Stimulated activated CD4-positive, alpha-beta T cell treated with anti-CD3 and anti-CD28 coated beads, Interleukin-2, amount 100 ng/mL, for 24 hours (primary cell): ENCODE measurements at places on chromosomes 7 and 10.

GRCh38 chr10:133377025-133377817 is 1.8 kb upstream of the PAOX start:
- DNase-seq = no peak

DNA sequence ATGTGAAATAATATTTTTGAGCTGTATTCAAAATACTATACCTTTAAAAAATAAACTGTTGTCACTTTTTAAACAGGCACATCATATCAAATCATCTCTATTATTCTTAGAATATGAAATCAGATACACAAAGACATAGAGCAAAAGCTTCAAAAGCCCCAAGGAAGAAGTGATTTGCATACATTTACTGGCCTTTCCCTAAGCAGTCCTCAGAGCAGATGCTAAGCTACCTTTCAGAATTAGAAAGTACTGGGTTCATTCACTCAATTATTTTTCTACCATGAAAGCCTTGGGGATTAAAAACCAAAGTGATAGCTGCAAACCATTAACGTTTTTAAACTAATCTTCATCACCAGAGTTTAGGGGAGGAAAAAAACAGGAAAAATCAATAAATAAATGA is 55.8 kb upstream of the RNF148 start:
- DNase-seq = no peak

GRCh38 chr7:77862691-77863090 is 64.1 kb downstream of the PHTF2 start:
- DNase-seq = no peak

DNA sequence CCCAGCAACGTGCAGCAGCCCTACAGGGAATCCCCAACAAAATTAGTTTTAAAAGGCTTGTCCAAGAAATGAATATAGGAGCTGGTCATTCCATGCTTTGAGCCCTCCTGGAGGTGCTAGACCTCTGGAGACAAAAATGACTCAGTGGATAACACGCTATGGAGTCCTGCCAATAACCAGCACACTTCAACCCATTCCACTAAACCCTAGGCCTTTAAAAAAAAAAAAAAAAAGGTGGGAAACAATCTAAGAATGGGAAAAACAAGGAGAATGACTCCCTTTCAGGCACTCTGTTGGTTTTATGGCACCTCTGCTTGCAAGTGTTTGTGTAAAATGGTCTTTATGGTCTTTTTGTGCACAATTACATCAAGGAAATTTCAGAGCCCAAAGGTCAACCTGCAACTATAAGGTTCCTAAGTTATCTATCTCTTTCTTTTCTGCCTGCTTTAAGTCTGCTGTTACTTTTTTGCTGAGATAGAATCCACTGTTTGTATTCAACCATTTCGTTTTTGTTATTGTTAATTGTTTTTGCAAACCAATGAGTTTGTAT is 21.3 kb downstream of the AVL9 start:
- DNase-seq = no peak

GRCh38 chr7:83468251-83468739 is 180.6 kb downstream of the SEMA3E start:
- no peak for DNase-seq
